Esophagus squamous epithelium (tissue), 5 donors: ENCODE measurements at places on chromosomes 7 and 10.

DNA sequence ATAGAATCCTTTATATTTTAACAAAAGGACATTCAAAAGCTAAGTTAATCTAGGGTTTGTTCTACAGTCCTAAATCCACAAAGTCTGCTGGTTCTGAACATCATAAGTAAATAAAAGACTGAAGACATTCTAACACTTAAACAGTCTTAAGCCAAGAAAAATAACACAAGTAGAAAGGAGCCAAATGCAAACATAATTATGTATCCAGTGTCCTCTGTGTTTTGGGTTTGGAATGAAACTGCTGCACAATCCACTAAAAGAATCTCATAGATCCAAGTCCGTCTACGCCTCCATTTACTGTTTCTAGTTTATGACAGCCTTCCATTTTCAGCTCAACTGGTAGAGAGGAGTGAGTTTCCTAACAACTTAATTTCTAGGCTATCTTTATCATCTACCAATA lies 623.6 kb upstream of the FZD8 start:
- no peak for DNase-seq

DNA sequence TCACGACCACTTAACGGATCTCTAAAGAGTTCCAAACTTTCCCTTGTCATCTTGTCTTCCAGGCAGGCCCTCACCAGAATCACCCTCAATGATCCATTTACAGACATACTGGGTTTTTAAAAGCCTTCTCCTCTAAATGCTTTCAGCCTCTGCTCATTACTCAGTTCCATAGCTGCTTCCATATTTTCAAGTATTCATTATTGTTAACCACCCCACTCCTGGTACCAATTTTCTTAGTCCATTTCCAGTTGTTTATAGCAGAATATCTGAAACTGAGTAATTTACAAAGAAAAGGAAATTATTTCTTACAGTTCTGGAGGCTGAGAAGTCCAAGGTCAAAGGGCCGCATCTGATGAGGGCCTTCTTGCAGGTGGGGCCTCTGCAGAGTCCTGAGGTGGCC lies 56.5 kb upstream of the NKX6-2 start:
- DNase-seq, result no peak

DNA sequence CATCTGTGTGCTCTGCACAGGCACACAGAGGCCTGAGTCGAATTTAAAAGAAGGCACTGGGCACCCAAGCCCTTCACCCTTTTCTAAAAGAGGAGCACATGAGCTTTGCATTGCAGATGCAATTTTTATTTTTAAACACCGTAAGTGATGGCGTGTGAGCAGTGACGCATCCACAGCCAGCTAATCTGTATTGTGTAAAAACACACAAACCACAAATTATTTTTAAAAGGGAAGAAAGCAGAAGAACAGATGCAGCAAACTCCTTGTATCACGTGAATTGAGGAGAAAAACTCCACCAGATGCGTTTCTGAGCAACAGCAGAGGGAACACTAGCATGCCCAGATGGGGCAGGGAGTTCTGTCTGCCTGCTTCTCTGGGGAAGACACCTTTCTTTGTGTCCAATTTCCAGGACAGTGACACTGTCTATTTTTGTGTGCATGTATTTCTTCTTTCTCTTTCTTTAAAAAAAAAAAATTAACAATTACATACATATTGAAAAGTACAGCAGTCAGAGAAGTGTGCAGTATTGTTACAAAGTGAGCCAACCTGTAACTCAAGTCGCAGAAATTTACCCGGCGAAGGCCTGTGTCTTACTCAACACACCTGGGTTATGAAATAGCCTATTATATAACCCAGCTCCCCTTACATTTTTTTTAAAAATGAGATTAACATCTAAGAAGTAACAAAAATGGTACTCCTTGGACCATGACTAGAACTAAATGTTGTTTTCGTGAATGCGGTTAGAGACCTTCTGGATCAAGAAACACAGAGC lies 39.2 kb downstream of the EEPD1 start:
- no peak for DNase-seq

DNA sequence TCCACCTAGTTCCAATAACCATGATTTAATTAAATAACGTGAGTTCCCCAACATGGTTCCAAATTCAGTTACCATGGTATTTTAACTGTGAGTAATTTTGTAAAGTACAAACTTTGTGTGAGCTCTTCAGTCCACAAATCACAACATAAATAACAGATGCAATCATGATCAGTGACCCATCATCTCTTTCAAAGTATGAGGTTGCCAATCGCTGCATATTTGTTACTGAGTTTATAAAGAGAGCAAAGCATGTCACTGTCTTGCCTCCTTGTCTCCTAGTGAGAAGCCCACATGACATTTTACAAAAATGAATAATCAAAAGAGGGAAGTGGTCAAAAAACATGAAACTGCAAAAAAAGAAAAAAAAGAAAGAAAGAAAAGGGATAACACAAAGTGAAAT lies 69.1 kb upstream of the PDSS1 start:
- no peak for DNase-seq

- DNase-seq, result no peak
Observed at GRCh38 chr10:83886871-83887270, 252.4 kb upstream of the GHITM start.

GRCh38 chr7:149776289-149776688 lies 2.9 kb upstream of the ZNF467 start:
- no peak for DNase-seq

GRCh38 chr7:117673839-117674238 lies 194.0 kb downstream of the CFTR start:
- no peak for DNase-seq

DNA sequence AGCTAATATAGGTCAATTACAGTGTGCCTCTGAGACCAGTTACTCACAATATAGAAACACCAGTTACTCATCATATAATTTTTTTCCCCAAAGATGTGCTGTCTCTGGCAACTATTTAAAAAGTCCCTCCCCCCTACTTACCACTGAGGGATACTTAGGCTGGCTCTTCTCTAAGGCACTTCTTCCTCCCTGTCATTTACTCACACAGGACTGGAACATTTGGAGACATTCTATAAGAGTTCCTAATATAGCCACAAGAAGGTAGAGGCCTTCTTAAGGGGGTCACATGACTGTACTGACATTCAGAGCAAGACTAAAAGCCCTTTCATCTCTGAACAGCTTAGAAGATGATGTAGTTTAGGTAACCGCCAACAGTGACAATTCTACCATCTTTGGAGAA lies 44.4 kb upstream of the SLIT1 start:
- no peak for DNase-seq

GRCh38 chr10:79407811-79408795 lies 37.3 kb downstream of the ZCCHC24 start:
- DNase-seq, result no peak

DNA sequence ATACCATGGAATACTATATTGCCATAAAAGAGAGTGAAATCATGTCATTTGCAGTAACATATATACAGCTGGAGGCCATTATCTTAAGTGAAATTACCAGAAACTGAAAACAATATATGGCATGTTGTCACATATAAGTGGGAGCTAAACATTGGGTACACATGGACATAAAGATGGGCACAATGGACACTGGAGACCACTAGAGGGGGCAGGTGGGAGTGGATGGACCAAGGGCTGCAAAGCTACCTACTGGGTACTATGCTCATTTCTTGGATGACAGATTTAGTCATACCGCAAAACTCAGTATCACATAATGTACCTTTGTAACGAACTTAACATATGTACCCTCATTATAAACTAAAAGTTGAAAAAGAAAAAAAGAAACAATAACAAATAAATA lies 1167.6 kb downstream of the NXPH1 start:
- no peak for DNase-seq

- DNase-seq, result no peak
Observed at GRCh38 chr7:2956526-2957368, 86.9 kb downstream of the CARD11 start.

- no peak for DNase-seq
Observed at GRCh38 chr7:33982425-33982786, 77.1 kb downstream of the BMPER start.

DNA sequence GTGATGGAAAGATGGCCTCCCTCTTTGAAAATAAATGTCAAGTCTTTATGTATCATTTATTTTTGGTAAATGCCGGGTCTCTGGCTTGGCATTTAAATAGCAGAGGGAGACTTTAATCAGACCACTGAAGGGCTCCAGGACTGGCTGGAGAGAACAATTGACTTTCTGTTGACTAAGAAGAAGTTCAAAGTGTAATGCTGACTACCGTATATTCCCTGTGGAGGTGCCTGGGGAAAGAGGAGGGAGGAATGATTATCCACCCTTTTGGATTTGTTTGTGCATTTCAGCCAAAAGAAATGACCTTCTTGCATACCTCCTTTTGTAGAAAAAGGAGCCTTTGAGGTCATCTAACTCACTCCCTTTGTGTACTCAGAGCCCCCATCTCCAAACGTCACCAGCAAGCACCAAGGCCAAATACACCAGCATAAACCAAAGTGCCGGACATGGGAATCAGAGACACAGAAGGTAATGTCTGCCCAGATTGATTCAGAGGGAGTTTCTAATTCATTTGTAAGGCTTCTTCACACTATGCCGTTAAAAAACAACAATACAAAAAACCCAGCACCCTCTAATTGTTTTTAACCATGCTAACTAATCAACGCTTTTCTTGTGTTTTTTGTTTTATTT lies 75.2 kb downstream of the PRLHR start:
- DNase-seq, result no peak

DNA sequence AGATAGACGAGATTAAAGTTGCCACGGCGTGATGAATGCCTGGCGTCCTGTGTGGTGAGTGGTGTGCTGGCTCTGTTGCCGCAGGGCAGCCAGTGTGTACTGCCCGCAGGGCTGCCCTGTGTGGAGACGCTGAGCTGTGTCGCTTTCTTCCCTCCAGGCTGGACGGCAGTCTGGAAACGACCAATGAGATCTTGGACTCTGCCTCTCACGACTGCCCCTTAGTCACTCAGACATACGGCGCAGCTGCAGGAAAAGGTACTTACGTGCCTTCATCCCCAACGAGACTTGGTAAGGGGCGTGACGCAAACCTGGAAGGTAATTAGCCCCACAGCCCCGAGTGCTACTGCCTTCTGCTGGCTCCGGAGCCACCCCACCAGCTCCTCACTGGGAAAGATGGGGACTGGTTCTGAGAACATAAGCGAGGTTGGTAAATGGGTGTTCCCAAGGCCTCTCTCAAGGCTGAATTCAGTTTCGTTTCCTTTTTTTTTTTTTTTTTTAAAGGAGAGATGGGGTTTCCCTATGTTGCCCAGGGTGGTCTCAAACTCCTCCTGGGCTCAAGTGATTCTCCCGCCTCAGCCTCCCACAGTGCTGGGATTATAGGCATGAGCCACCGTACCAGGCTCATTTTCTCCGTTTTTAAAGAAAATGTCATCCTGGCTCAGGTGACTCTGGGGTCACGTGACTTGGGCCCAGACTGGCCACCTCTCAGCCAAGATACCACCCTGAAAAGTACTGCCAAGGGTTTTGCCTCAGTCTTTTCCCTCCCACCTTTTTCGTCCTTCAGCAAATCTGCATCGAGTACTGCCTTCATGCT lies 39.6 kb downstream of the WIPI2 start:
- no peak for DNase-seq

- no peak for DNase-seq
Observed at GRCh38 chr10:100996678-100997359, 2.8 kb upstream of the LZTS2 start.

- no peak for DNase-seq
Observed at GRCh38 chr10:61892961-61893360, 8.5 kb upstream of the ARID5B start.

DNA sequence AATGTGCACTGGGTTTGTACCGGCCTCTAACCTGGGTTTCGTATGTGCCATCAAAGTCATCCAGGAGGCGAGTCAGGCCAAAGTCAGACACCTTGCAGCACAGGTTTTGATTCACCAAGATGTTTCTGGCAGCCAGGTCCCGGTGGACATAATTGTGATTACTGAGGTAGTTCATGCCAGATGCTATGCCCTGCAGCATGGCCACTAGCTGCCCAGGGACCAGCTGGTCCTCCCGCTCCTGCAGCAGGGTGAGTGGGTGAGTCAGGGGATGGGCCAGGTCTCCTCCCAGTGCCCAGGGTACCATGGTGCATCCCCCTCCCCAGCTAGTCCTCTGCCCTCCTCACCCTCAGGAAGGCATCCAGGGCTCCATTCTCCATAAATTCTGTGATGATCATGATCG lies 13.6 kb downstream of the ZYX start:
- no peak for DNase-seq

GRCh38 chr7:117955046-117955445 lies 81.8 kb upstream of the CTTNBP2 start:
- DNase-seq, result no peak

- DNase-seq, result no peak
Observed at GRCh38 chr10:25877296-25877695, 56.7 kb upstream of the MYO3A start.

DNA sequence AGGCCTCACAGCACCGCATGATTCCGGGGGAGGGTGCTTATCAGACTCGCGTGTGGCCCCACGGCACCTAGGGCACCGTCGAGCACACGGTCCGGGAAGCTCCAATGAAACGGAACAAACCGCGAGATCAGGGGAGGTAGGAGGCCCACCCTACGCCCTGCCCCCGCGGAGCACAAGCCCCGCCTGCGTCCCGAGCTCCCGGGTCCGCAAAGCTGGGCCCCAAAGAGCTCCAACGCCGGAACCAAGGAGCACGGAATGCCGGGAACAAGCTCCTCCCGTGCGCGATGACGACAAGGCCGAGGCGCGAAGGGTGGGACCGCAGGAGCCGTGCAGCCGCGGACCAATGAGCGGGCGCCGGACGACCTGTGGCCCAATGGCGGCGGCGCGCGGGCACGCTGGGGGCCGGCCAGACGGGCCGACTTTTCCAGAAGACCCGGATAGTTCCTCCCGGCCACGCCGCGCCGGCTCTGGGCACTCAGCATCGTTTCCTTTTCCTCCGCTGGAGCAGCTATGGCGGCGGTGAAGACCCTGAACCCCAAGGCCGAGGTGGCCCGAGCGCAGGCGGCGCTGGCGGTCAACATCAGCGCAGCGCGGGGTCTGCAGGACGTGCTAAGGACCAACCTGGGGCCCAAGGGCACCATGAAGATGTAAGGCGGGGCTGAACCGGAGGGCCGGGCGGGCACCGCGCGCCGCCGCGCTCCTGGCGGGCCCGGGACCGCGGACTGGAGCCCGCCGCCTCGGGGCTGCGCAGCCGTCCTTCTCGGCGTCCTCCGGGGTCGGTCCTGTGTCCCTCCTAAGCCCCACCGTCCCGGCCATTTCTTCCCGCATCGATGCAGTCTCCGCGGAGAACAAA lies at the start of the genes CCT6A and PSPH:
TSS of gene CCT6A (plus strand) at position 427 of the 853 bp plus-strand sequence. CDS start at position 511, 84 bp downstream.
TSS of gene PSPH (minus strand) at position 106 of the 853 bp plus-strand sequence. CDS start 30,232 bp downstream, outside the sequence.
- peak; percentile 82 for DNase-seq

- no peak for DNase-seq
Observed at GRCh38 chr10:88080213-88080612, 216.8 kb downstream of the PTEN start.
